ENCODE measurements at places on chromosomes 1 and 21.

DNA sequence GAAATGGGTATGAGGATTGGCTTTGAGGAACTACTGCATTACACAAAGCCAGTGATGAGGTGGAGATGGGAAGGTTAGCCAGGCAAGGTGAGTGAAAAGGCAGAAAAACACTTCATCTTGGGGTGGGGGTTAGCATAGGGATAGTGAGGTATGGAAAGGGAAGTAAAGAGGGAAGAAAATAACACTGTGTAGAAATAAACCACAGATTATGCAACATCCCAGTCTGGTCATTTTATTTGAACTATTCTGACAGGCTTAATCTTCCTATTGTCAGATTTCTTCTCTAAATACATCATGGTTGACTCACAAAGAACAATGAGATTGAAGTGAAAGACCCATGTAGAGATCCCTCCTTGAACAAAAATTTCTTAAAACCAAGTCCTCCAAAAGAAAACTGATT, 640.2 kb downstream of the PTPRC start:
- DNase-seq = no peak

DNA sequence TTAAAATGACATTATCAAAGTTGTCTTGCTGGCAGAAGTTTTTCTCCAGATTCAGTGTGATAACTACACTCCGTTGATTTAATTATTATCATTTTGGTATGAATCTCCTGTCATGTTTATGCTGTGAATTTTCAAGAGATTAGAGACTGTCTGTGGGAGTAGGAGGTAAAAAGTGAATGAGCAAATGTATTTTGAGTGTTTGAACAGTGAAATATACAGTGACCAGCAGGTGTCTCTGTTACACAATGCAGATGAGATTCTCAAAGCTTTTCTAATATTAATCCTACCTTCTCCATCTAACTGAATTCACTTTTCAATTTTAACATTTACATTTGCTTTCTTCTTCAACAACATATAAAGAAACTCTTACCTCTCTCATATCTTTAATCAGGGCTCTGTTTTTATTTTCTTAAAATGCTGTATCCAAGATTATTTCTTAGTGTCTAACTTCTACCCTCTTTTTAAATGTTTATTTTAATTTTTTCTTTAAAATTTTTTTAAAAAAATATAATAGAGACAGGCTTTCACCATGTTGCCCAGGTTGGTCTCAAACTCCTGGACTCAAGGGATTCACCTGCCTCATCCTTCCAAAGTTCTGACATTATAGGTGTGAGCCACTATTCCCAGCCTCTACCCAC, 20.9 kb upstream of the HSPA13 start:
- no peak for DNase-seq

GRCh38 chr21:28906841-28907240, 85.8 kb downstream of the LTN1 start:
- DNase-seq = no peak

DNA sequence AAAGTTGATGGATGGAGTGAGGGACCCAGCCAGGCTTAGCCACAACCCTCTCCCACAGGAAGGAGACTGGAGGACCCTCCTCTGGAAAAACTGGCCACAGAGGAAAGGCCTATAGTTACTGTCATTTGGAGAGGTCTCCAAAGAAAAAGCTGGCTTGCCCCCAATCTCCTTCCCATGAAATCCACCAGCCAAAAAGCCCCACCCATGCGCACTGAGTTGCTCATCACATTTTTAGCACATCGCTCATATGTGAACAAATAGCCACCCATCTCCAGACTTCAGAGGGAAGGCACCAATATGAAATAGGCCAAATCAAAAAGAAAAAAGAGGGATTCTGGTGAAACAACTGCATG, 36.9 kb upstream of the QSOX1 start:
- no peak for DNase-seq

DNA sequence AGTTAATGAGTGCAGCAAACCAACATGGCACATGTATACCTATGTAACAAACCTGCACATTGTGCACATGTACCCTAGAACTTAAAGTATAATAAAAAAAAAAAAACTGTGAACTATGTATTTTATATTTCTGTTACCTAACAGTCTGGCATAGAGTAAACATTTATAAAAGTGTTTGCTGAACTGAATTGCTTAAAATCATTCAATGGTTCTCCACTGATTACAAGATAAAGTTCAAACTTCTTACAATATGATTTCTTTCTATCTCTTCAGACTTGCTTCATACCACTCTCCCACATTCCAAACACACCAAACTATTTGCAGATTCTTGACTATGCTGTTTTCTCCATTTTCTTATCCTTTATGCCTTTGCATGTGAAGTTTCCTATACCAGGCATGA, 89.9 kb downstream of the UROD start:
- DNase-seq = no peak

GRCh38 chr1:203935321-203935720, 73.9 kb downstream of the SNRPE start:
- DNase-seq = no peak

DNA sequence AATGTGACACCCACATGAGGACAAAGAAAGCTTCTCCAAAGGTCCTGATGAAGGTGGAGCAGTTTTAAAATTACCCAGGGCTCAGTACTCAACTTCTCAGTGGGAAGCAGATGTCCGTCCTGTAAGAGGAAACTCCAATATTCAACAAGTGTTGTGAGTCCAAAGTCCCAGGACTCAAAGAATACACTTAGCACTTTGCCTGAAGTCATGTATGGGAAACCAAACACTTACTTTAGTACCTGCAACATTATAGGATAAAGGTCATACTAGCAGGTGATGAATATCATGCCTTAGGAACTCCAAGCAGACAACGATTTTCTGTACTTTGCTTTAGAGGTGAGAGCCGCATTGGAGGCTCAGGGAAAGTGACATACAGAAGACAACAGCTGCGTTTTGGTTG, 37.2 kb upstream of the ST6GALNAC3 start:
- DNase-seq = no peak

GRCh38 chr1:87674791-87675190, 346.1 kb downstream of the LMO4 start:
- no peak for DNase-seq

DNA sequence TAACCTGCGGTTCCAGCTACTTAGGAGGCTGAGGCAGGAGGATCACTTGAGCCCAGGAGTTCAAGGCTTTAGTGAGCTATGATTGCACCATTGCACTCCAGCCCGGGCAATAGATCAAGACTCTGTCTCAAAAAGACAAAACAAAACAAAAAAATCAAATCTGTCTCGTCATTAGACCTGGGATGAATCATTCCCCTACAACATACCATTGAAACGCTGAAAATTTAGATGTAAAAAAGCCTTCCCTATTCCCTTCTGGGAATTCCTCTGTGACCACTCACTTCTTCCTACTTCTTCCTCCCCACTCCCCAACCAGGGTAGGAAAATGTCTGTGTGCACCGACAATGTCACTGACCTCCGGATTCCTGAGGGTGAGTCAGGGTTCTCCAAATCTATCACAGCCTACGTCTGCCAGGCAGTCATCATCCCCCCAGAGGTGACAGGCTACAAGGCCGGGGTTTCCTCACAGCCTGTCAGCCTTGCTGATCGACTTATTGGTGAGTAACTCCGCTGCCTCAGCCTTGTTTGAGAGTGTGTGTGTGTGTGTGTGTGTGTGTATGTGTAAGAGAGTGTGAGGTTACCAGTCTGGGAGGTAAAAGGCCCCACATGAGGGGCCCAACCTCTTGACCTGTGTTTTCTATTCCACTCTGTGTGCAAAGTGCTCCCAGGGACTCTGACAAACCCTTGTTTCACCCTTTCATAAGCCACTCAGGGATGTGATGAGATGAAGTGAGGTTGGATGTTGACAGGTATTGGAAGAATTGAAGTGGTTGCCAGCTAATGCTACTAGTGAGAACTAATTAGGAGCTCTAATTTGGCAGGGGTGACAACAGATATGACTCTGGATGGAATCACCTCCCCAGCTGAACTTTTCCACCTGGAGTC, 16.3 kb upstream of the SARS1 start:
- DNase-seq = no peak

DNA sequence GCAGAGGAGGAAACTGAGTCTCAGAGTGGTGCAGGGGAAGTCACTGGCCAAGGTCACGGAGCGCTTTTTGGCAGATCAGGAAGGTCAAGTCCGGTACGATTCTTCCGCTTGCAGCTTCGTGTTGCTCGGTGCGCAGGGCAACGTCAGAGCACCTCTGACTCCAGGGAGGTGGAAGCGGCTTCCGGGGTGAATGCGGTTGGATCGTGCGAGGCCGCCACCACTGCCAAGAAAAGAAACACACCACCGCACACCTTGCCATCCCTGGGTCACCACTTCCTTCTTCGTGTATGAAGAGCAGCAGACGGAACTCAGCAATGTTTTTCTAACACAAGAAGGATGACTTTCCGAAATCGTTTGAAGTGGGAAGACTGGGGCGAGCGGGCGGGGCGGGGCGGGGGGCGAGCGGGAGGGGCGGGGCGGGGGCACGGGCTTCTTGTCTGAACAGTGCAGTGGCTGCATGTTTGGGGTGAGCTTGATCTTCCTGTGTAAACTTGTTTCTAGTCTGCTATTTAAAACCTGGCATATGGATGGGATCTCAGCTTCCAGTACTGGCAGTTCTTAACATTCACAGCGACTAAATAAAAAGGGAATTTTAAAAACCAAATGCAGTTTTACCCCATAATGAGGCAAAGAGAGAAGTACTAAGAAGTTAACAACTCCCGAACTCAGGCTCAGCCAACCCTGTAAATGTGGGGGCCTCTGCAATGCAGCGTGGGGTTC, 300.0 kb downstream of the RRAGC start:
- no peak for DNase-seq

DNA sequence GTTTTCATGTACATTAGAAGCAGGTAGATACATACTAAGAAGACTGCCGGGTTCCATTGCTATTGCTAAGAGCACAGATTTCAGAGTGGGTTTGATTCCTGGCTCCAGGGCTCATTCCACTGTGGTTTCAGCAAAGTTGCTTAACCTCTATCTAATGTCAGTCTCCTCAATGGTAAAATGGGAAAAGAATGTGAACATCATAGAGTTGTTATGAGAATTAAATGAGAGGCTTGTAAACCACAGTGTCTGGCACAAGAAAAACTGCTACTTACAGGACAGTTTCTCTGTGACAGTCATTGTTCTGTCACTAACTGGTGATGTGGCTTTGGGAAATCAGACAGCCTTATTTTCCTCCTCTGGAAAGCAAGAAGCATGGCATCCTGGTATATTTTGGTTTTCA, 10.7 kb upstream of the PLXNA2 start:
- no peak for DNase-seq

GRCh38 chr1:169529068-169529642, 43.4 kb upstream of the SLC19A2 start:
- DNase-seq = no peak

- DNase-seq = no peak
Measured at GRCh38 chr1:31752952-31753475, 11.1 kb downstream of the ADGRB2 start.

- DNase-seq = no peak
Measured at GRCh38 chr1:48777219-48777895, 666 bp upstream of the BEND5 start.

All from left hindlimb (tissue), 1 donor.